ENCODE measurements at places on chromosomes 2 and 18. TPM values are rescaled to one million over a fixed set of nuclear protein-coding genes. Genes with fewer than 3 reads are reported as not detected.

GRCh38 chr2:158496986-158497385 is 40.2 kb downstream of the PKP4 start:
- no peak for DNase-seq

DNA sequence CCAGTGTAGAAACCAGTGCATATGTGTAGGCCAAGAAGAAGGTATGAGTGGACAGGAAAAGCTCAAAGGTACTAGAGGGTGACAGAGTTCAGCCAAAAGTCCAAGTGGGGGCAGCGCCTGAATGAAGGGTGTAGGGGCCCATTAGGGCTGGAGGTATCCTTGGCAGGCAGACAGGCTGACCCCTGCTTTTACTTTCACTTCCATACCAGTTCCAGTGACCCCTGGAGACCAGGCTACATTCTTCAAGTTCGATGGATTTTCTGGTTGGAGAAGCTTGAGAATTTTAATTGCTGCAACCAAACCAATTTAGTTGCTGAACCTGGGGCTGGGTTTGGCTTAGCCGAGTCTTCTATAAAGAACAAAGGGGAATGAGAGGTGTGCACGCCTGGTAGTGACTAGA is 42.3 kb upstream of the MRPL33 start:
- DNase-seq = peak; percentile 22

GRCh38 chr18:76658627-76659026 is 163.6 kb upstream of the ZNF516 start:
- DNase-seq = no peak

Gene ARL5A
- 50.6 TPM for total RNA-seq

Gene NMUR1
- 1.4 TPM for total RNA-seq

Gene BBS5
- 10.3 TPM for total RNA-seq

DNA sequence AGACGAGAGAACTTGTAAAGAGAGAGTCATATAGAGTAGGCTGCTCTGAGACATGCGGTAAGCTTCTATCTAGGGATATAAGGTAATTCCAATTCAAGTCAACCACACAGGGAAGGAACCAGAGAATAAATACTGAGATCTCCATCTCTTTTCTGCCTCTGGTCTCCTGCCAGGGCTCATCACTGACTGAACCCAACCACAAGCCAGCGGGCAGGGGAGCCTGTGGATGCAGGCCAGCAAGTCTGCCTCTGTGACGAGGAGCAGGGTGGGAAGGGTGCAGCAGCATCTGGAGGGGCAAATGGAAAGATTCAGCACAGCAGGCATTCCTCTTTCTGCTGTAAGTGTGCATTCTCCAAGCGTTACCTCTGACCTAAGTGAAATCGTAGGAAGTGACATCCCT is 82.2 kb downstream of the ICOS start:
- DNase-seq = no peak

DNA sequence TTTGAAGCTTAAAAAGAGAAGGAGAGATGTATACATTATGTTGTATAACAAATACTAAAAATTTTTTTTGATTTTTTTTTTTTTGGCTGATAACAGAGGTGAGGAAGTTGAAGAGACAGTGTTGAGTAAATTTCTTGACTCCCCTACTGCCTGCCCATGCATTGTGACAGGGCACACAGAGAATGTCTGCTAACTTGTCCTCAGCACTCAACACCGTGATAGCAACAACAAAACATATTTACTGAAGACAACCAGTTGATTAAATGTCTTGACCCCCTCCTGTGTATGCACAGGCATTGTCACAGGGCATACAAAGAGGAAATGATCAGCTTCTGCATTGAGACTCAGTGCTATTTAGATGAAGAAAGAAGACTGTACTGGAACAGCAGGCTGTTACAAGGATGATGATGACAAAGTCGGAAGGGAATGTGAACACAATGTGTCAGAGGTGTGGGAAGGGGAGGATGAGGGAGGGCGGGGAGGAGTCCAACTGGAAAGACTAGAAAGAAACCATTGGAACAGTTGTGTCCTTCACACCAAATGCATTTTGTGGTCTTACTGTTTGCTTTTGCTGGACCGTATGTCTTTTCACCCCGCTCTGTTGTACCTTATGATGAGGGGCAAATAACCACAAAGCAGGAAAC is 89.5 kb downstream of the CERS6 start:
- DNase-seq = no peak

Gene MOGAT1
- 0.74 TPM for total RNA-seq

GRCh38 chr2:119316066-119316465 is 50.6 kb downstream of the C2orf76 start:
- no peak for DNase-seq

Gene FBXO15
- total RNA-seq = 0.29 TPM

Gene TNFAIP6
- total RNA-seq = 25.4 TPM

DNA sequence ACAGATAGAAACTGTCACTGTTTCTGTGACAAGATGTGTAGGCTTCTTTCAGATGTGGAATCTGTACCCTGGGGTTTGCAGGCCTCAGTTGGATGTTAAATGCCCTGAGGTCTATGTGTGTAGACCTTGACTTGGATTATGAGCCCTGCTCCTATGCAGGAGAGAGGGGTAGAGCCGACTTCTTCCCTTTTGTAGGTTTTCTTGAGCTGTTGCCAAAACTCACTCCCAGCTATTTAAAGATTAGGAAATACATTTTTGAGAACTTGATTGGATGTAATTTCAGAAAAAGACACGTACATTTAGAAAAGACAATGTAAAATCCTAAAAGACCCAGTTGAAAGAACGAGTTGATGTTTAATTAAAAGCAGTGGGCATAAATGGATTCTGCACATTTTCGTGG is 374.8 kb downstream of the SLC4A3 start:
- no peak for DNase-seq

DNA sequence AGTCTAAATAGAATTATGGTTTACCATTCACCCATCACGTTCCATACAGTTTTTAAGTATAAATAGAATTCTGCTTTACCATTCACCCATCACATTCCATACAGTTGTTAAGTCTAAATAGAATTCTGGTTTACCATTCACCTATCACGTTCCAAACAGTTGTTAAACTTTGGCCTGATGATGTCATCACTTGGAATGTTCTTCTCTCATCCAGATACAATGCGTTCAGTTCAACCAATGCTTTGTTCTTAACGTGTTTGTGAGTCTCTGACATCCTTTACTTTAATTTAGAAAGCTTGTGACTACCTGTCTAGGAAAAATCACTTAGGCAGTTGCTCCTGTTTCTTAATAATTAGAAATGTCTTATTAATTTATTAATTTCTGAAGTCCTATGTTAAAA is 236.3 kb upstream of the RASGRP3 start:
- DNase-seq = no peak

DNA sequence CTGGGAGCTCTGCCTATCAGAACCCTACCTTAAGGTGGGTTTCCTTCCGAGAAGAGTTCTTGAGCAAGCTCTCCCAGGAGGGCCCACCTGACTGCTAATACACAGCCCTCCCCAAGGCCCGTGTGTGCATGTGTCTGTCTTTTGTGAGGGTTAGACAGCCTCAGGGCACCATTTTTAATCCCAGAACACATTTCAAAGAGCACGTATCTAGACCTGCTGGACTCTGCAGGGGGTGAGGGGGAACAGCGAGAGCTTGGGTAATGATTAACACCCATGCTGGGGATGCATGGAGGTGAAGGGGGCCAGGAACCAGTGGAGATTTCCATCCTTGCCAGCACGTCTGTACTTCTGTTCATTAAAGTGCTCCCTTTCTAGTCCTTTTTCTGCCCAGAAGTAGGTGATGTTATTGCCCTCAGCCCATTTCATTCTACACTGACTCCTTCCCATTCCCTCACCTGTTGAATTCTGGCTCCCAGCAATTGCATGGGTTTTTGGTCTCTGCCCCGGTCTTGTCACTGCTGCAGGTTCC is 6.5 kb downstream of the TMEM37 start:
- peak; percentile 62 for DNase-seq

DNA sequence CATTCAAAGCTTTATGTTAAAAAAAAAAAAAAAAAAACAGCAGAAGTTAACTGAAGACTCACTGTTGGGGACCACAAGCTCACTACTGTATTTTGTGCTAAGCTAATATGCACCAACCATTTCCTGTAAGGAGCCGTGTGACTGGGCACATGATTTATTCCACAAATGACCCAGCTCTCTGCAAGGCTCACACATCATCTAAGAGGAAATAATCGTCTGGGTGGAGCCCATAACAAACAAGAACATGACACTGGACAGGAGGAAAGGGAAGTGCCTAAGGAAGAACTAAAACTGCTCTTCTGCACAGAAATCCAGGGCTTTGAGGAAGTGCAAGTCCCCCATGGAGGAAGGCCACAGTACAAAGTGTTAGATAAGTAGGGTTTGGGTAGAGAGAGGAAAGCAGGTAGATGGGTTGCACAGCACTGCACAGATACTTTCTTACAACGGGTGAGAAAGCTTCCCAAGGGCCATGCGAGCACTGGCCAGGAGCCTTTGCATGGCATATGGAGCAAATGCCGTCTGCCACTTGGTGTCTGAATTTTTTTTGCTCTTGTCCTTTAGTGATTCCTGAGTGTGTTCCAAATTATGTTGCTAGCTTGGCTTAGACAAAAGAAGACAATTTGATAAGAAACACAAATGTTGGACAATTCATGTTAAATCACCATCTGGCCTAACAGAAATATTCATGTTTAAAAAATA is 24.4 kb downstream of the NFE2L2 start:
- no peak for DNase-seq

- DNase-seq = peak; percentile 93
These were observed 90.2 kb downstream of the FAM161A start for GRCh38 chr2:61763605-61764034.

GRCh38 chr2:236352761-236353593 is 88.8 kb upstream of the ASB18 start:
- no peak for DNase-seq

DNA sequence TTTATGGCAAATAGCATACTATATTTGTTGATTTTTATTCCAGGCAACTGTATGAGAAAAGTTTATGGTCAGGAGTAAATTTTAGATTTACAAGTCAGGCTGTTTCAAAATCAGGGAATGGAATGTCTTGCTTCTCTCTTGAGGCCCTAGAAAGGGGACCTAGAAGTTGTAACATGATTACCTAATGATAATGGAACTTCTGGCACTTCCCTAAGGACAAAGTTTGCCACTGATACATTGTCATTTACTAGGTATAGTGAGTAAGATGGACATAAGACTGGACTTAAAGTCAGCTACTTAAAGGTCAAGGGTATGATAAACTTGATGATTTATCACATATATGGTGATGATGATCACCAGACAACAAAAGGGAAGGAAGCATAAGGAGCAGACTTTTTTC is 103.3 kb upstream of the VRK2 start:
- DNase-seq = no peak

Gene EGR4
- not detected for total RNA-seq

- no peak for DNase-seq
These were observed 64.0 kb upstream of the SLC14A2 start for GRCh38 chr18:45551142-45551815.

Gene TCF23
- total RNA-seq = 0.48 TPM
